ENCODE measurements at places on chromosomes 16 and 17. TPM values are rescaled to one million over a fixed set of nuclear protein-coding genes. Genes with fewer than 3 reads are reported as not detected.

DNA sequence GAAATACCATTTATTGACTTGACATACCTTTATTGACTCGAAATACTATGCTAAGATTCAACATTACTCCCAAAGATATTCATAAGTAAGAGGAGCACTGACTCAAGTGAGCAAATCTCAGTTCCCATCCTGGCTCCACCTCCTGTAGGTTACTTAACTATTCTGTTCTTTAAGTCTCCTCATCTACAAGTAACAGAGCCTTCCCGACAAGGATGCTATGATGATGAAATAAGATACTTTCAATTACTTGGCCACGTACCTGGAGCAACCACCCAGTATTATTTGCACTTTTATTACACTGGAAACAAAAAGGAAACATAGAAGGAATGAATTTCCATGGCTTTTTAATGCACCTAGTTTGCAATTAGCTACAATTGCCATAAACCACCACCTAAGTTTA lies 16.3 kb downstream of the KANSL1 start:
- H3K4me3 ChIP-seq, result no peak overlapping the region
- no peak for DNase-seq
- H3K27ac ChIP-seq, result no peak overlapping the region

DNA sequence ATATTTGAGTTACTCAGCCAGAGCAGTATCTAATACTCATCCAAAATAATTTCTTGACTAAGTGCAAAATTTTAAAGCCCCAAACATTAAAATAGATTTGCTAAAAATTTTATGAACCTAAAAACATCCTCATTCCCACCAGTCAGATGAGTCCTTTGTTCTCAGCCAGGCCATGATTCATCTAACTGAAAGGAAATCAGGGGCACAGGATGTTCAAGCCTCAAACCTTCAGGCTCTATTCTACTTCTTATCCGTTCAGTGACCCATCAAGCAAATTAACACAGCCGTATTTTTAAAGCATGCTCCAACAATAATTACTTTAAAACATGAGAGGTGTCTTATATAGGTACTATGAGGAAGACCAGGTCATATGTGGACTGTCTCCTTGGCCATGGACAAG lies 176.5 kb upstream of the MON1B start:
- no peak overlapping the region for H3K4me3 ChIP-seq
- no peak for DNase-seq
- H3K27ac ChIP-seq, result no peak overlapping the region
- H3K36me3 ChIP-seq, result no peaks in the 10 kb centered on the region
- no peaks in the 10 kb centered on the region for H3K27me3 ChIP-seq
- no peaks in the 10 kb centered on the region for H3K4me1 ChIP-seq

DNA sequence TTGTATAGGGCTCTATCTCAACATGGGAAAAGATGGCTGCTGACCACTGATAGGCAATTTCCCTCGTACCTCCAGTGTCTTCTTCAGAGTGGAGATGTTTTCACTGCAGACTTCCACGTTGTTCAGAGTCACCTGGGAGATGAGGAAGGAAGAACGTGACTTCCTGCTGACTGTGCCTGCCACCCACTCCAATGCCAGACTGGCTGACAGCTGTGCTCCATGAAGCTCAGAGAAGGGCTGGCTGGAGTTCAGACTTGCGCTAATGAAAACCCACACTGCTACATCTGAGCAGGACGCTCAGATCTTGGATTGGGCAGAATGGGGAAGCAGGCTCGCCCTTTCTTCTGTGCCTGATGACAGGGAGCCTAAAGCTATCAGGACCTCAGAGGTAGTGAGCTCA lies 33.1 kb downstream of the COG4 start:
- H3K4me3 ChIP-seq, result no peak overlapping the region
- H3K4me1 ChIP-seq, result no peaks in the 10 kb centered on the region
- H3K27ac ChIP-seq, result no peak overlapping the region
- no peak for DNase-seq
- no peaks in the 10 kb centered on the region for H3K27me3 ChIP-seq

- no peaks in the 10 kb centered on the region for H3K36me3 ChIP-seq
- H3K27me3 ChIP-seq, result peaks cover 25% of the 10 kb centered on the region
- no peak overlapping the region for H3K27ac ChIP-seq
- DNase-seq, result no peak
Observed at GRCh38 chr16:86302421-86303109, 207.8 kb upstream of the FOXF1 start.

Gene CDR2L
- total RNA-seq, result 14.1 TPM

DNA sequence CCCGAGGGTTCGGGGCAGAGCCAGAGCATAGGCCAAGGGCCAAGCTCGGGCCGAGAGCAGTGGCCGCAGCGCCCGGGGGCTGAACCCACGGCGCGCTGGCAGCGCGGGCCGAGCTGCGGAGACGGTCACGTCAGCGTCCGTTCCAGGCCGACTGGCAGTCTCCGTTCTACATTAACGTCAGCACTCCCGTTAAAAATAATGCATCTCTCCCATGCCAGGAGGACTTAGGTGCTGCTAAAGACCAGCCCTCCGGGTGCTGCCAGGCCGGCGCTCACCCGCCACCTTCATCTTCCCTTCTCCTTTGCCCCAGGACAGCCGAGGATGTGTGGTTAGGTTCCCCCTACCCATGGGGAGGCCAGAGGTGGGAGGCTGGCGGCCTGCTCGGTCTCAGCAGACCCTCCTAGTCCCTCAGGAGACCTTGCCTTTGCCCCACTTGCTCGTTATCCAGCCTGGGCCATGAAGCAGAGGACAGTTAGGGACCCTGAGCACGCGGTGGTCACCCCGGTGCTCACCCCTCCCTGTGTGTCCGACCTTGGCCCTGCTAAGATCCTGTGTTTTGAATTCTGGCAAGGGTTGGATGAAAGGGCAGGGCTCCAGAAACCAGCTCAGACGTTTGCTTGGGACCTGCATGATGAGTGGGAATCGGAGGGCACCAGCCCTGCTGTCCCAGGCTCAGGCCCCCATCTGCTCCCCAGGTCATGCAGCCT lies 572 bp downstream of the MPG start:
- H3K4me3 ChIP-seq, result peak overlapping the region; percentile 79
- H3K27ac ChIP-seq, result peak overlapping the region; percentile 99
- H3K27me3 ChIP-seq, result no peaks in the 10 kb centered on the region
- H3K4me1 ChIP-seq, result peaks cover 62% of the 10 kb centered on the region
- peaks cover 17% of the 10 kb centered on the region for H3K36me3 ChIP-seq
- peak; percentile 73 for DNase-seq

DNA sequence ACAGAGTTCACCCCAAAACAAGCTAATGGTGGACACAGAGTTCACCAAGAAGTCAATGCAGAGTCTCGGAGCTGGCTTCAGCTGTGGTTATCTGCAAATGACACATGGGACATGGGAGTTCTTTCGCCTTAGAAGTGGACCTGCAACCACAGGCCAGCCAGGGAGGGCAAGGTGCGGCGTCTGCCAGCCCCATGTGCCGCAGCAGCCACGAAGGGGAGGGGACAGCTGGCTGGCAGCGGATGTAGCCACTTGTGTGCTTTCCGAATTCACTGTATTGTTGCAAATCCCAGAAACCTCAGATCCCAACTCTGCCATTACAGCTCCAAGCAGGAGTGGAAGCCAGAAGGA lies 24.8 kb downstream of the LMF1 start:
- no peaks in the 10 kb centered on the region for H3K27me3 ChIP-seq
- no peak overlapping the region for H3K27ac ChIP-seq
- DNase-seq, result no peak
- H3K36me3 ChIP-seq, result no peaks in the 10 kb centered on the region

Gene SLC5A10
- not detected for total RNA-seq

- H3K4me3 ChIP-seq, result no peak overlapping the region
- peaks cover 6% of the 10 kb centered on the region for H3K36me3 ChIP-seq
- H3K27me3 ChIP-seq, result no peaks in the 10 kb centered on the region
- peaks cover 22% of the 10 kb centered on the region for H3K4me1 ChIP-seq
Observed at GRCh38 chr17:57295526-57296023, 39.3 kb downstream of the MSI2 start.

All from heart left ventricle (tissue), 16 donors.